Stimulated activated CD8-positive, alpha-beta memory T cell treated with anti-CD3 and anti-CD28 coated beads, Interleukin-7, amount 100 ng/mL, for 24 hours (primary cell): ENCODE measurements at places on chromosomes 4 and X.

DNA sequence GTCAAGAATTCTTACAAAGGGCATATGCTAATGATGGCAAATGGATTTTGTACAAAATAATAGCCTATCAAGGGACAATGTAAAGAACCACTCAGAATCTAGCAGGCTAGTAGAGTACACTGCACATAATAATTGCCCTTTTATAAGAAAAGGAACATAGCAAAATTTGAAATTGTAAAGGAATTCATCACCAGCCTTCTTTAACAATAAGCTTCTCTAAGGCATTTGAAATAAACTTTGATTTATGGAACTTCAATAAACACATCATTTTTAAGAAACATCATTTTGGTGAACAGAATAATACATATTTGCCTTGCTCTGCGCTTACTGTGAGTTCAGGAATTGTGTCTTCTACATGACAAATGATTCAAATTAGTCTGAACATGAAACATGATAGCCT is 9.7 kb upstream of the ATP10D start:
- no peak for DNase-seq

DNA sequence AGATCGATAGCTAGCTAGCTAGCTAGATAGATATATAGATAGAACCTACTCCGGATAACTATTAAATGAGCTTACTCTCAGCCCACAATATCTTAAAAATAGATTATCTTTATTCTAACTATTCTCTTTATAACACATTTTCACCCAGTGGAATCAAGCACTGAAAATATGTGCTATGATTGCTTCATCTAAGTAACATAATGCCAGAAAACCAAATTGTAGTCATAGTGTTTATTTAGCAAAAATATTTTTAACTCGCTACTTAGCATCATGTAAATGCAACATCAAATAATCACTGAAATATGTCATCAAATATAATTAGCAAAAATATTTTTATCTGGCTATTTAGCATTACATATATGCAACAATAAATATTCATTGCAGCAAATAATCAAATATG is 1.5 kb downstream of the TMEM156 start:
- no peak for DNase-seq

GRCh38 chrX:45537936-45538335 is 337.3 kb upstream of the DIPK2B start:
- no peak for DNase-seq

DNA sequence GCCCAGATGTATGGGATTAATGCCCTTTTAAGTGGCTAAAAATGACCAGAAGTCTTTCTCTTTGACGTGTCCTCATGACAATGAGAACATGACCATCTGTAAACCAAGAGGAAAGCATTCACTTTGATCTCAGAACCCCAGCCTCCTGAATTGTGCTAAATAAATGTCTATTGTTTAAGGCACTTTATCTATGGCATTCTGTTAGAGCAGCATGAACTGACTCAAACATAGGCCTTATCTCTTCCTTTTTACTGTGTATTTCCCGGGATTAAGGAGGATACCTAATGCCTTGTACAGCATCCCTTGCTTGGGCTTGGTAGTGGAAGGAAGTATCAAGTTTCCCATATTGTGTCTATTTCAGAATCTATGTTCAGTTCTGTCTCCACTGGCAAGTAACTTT is 47.2 kb upstream of the HS3ST1 start:
- DNase-seq, result no peak

DNA sequence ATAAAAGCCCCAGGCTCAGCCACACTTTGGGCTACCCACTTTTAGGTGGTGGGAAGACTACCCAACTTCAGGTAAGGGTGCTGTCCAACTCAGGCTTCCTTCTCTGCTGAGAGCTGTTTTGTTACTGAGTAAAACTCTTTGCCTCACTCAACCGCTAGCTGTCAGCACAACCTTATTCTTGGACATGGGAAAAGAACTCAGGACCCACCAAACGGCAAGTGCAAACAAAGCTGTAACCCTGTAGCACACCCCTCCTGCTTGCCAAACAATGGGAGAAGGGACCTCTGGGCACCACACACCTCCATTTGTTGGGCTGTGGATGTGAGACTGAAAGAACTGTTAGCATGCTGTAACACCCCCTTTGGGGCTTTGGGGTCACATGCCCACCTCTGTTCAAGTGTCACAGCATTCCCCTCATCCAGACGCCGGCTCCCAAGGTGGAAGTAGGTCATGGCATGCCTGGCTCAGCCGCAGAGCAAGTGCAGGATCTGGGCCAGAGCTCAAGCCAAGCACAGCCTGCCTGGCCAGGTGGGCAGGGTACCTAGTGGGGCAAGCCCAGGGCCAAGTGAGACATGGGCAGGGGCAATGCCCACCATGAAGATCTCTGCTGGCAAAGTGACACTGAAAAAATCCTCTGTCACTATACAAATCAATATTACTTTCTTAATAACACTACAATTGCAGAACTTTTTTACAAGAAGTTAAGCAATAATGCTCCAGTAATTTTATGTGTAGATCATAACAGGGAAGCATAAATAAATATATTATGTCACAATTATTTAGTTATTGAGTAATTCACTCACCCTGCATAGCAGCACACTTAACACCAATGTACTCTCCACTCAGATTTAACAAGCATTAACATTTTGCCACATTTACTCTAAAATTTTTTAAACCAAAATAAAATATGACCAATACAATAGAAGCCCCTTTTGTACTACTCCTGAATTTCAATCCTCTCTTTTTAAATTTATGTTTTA is 107.2 kb downstream of the TBCK start:
- no peak for DNase-seq

DNA sequence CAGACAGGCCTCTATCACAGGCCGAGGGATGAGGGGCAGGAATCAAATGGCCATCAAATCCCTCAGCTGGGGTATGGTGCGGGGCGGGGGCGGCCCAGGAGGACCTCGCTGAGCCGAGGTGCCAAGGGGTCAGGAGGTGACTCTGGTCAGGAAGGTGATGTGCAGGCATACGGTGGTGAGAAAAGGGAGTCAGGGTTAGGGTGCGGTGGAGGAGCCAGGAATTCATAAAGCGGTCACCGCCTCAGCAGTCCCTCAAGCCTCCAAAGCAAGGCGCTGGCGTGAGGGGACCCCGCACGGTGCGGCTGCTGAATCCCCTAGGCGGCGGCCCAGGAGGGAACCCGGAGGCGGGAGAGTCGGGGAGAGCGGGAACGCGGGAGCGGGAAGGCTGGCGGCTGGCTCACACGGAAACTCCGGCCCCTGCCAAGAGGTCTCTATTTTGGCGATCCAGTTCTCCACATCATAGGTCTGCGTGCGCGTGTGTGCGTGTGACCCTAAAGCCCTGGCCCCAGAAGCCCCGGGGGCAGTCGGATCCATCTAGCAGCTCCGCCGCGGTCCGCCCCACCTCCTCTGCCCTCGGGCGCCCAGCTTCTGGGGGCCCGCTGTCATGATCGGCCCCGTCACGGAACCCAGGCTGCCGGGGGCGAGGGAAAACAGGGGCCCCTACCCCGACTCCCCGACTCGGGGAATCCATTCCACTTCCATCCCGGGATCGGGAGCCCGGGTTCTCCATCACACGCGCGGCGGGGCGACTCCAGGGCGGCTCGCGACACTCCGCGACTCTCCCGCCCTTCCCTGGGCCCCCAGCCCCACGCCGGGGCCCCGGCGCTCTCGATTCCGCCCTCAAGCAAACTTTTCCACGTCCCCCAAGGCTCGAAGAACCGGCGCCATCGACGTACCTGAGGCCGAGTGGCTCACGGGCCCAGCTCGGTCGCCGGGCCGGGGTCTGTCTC is 593 bp downstream of the ELF4 start:
- DNase-seq, result no peak

DNA sequence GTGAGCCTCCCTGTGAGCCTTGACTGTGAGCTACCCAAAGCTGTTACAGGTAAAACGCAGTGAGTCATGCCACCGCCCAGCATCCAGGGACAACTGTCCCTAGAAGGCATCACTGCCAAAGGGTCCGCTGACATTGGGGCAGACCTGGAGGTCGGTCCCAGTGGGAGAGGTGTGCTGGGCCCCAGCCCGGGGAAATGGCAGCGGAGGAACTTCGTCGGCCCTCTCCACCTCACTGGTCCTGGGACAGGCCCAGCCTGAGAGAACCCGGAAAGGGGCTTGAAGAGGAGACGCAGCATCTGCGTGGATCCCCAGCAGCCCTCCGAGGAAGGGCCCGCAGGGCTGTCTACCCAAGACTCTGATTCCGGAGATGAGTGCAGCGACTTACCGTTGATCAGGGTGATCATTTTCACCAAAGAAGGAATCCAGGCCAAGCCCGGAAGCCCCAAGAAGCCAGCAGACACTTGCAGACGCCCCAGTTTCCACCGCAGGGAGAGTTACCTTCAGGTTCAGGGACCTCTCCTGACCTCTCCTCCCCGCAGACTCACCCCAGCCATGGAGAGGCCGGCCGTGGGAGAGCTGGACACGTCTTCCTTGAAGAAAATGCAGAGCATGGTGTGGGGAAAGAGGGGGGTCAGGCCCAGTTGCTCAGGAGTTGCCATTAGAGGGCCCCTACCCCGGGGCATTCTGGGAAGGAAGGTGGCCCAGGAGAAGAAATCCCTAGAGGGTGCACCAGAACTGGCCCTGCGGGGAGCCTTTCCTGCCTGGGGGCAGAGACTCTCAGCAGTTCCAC is 51.2 kb downstream of the CXorf49B start:
- DNase-seq, result no peak

- no peak for DNase-seq
These were observed 44.8 kb downstream of the GRIA2 start for GRCh38 chr4:157265281-157265680.

- DNase-seq, result no peak
These were observed 28.8 kb upstream of the ALB start for GRCh38 chr4:73375328-73375741.

- DNase-seq, result no peak
These were observed 22.9 kb downstream of the PDGFC start for GRCh38 chr4:156948738-156949137.
